Nucleus accumbens (tissue), 56 donors: ENCODE measurements at places on chromosomes 5 and 9.
A peak's percentile ranks its signal among the peaks of the same experiment; 100 is the strongest.

DNA sequence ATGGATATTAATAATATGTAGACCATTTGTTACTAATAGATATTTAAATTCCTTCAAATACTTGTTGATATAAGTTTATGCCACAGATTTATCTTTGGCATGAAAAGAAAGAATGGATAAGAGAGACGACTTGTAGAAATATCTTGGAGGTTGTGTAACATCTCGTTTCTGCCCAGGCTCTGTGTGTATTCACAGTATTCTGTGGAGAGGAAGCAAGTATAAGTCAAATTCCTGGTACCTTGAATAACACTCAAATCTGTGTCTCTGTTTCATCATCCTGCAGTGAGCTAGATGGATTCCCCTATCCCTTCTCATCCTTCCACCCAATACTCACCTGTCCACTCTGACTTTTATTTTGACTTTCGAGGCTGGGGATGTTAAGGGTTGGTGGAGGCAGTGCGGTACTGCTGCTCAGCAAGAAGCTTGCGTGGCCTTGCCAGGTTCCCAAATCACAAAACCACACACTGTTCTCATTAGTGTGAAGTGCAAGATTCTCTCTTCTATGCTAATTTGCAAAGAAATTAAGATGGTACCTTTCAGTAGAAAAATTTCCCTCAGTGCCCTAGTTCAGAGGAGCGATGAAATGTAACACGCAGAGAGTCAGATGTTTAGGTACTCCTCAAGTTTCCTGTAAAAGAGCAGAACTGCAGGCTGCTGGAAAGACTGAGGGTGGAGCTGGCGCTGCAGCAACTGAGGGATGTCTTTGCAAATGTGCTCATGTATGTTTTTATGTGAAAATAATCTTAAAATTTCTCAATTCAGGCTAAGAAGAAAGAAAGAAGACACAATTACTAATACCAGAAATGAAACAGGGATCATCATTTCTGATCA, 42.6 kb upstream of the ANKRD18A start:
- peak; percentile 30 for DNase-seq

DNA sequence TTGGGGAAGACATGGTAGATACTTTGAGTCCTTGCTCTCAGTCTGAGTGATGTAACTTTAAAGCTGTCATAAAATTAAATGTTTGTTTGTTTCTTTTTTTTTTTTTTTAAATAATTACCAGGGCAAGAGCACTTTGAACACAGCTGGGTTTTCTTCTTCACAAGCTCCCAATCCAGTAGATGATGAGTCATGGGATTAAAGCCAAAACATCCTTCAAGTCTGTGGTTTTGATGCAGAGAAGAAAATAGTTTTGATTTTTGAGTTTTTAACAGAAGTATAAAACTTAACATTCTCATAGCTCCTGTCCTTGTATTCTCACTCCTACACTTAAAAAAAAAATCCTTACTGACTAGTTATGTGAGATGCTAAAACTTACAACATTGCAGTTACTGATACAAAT, 34.8 kb upstream of the IL31RA start:
- no peak for DNase-seq

DNA sequence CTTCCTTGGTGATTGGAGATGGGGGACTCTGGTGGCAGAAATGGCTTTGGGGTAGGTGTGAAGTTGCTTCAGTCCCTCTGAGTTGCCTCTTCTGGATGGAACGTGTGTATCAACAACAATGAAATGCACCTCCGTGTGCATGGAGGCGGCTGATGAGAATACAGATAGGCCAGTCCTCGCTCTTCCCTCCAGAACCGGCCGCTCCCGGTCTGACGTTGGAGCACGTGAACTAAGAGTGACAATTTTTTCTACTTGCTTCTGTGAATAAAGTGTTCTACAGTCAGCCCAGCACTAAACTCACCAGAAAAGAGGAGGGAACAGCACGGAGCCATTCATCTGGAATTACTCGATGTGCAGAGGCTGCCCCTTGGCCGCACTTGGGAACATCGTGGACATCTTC, 90.7 kb downstream of the ANKRD33B start:
- no peak for DNase-seq

- DNase-seq, result no peak
Measured at GRCh38 chr5:170571875-170572852, 68.3 kb downstream of the KCNIP1 start.

DNA sequence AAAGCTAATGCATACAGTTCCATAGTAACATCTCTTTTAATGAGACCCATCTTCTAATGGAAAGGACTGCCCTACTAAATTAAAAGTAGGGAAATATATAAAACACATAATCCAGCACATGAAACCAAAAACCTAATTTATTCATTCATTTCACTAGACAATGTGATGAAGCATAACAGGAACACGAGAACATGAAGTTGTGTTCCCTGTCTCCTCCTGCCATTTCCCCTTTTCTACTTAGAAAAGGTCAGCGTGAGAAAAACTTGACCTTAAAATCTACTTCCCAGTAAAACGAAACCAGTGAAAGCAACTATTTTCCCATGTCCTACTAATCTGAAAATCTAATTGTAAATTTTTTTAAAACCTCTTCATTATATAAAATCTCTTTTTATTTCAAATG, 847.5 kb downstream of the TLE1 start:
- no peak for DNase-seq

GRCh38 chr5:63573380-63573779, 388.9 kb downstream of the HTR1A start:
- no peak for DNase-seq

DNA sequence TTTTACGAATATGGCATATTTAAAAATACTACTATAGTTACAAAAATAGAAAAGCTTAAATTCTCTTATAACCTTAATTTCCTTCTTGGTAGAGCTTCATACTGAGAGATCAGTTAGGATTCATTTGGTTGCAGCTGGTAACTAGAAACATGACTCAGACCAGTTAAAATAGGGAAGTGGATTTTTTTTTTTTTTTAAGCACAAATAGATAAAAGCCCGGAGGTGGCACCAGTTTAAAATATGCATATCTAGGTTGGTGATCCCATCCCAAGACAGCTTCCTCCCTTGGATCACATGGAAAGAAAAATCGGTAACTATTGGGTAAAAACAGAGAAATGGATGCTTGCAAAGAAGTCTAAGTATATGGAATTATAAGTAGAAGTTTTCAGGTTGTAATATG, 1634.3 kb downstream of the MAT2B start:
- no peak for DNase-seq

- no peak for DNase-seq
Measured at GRCh38 chr5:55096861-55097260, 5.6 kb upstream of the GZMA start.

- no peak for DNase-seq
Measured at GRCh38 chr5:57007344-57007743, 55.4 kb upstream of the MIER3 start.

DNA sequence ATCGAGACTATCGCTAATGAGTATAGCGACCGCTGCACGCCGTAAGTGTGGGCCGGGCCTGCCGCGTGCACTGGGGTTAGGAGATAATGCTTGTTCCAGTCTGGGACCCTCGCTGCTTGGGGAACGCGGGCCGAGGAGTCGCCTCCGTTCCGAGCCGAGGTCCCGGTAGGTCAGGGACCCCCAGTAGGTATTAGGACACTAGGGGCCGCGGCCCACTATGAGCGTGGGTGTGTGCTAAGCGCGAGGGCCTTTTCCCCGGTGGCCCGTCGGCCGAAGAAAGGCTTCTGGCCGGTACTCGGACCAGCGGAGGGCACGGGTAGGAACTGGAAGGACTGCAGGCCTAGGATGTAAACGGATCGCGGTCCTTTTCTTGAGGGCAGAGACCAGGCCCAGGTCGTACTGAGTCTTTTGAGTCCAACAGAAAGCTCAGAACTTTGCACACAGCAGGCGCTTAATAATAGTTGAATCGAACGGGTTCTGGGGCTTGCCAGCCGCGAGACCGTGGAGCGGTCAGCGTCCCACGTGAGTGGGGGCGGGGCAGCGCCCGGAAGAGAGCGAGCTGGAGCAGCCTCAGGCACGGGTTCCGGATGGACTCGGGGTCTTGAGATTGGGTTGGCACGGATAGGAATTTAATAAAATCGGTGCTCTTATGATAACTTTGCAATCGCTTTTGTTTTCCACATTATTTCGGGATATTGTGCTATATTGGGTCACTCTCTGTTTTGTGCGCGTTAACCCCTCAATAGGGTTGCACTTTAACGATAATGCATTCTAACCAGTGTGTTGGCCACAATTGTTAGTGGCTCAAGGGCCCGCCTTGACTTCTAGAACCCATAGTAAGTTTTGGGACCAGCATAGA, 733 bp downstream of the HSPA4 start:
- no peak for DNase-seq

DNA sequence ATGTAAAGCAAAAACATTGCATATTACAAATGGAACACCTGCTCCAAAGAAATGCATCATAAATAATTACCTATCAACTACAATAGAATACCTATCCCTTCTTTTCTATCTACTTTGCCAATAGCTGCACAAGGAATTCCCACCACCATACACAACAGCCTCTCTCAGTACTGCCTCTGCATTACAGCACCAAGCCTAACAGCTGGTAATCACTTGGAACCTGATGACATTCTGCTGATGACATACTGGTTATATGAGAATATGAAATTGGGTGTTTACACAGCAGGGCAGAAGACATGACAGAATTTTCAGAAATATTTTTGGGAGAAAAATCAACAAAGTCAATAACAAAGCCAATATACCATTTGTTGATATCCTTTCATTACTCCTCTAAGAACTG, 43.2 kb downstream of the PSMB7 start:
- no peak for DNase-seq

DNA sequence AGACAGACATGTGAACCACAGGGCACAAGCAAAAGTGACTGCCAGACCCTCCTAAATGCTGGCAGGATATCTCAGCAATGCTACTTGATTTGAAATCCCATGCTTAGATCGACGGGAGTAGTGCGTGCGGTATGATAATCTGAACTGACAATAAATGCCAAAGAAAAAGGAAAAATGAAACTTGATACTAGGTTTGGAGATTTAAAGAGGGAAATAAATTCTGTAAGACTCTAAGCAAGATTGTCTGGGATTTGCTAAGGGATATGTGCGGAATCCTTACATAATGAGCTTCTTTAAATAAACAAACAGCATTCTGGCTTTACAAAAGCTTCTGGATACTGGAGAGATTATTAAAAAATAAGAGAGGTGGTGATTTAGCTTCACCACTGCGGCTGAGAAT, 203.6 kb downstream of the CAAP1 start:
- DNase-seq, result no peak

DNA sequence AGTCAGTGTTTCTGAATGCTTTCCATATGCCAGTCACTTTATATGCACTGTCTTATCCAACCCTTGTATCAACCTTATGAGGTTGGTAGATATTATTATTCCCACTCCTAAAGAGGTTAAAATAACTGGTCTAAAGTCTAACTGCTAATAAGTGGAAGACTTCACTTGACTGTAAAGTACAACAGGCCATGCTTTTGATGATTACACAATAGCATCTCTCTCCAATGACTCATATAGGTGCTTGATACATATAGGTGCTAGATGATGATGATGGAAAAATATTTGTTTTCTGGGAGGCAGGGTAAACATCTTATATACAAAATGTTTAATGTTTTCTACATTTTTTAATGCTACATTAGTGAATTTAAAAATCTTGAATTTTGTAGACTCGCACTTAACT, 75.9 kb upstream of the NR3C1 start:
- DNase-seq, result no peak

DNA sequence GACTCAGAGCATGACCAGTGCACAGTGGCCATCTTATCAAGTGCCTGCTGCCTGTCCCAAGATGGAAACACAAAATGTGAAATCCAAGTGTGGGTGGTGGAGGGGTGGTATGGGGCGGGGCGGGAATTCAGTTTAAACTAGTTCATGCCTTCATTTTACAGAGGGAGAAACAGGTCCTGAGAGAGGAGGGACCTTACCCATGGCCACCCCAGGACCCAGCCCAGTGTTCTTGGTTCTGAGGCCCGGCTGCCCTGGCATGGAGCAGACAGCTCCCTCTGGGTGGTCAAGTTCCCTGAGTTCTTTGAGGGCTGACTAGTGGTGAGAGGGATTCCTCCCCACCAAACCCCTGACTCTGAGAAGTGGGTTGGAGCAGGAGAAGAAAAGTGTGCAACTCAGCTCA, 20.8 kb downstream of the KCNIP1 start:
- DNase-seq, result no peak

GRCh38 chr5:149775785-149776184, 45.7 kb downstream of the PPARGC1B start:
- DNase-seq, result no peak

- DNase-seq, result no peak
Measured at GRCh38 chr5:2752059-2752820, 763 bp upstream of the IRX2 start.

DNA sequence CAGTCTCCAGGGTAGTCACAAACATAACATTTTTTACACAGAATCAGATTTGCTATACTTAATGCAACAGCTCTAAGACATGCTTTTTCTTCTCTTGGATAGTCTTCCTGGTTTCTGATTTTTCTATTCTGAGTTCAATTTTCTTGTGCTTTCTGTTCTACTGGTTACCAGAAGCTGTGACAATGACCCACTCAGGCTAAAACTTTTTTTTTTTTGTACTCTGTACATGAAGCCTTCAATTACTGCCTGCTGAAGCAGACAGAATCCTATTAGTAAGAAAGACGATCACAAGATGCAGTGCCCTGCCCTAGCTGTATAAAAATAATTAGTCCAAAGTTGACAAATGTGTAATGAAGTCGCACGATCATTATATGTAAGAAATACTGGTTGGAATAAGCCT, 231.1 kb upstream of the TBCA start:
- DNase-seq, result no peak

DNA sequence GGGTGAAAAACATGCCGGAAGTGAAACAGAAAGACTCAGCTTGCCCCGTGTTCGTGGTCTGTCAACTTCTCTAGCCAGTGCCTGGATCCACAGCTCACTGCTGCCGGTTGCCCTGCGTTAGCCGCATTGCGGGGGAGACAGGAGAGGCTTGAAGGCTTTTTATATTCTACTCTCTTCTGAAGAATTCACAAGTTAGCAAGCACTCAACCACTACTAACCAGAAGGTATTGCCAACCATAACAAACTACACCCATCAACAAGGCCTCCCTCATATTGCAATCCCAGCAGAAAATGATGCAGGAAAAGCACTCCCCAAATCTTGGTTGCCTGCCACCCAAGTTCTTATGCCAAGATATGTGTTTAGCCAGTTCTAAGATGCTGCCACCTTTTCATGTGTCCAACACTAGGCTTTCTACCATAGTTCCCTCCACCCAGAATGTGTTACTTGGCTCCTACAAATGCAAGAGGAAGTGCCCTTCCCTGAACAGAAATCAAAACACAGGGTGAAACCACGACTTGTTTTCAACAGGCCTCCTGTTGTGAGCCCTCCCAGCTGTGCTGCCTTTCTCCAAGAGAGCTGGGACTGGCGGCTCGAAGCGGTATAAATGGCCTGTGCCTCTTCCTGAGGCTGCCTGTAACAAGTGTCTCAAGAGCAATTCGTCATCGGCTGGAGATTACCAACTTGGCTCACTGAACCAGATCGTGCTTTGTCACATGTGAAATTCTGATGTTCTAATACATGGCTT, 129.0 kb downstream of the SNX18 start:
- DNase-seq, result peak; percentile 17

DNA sequence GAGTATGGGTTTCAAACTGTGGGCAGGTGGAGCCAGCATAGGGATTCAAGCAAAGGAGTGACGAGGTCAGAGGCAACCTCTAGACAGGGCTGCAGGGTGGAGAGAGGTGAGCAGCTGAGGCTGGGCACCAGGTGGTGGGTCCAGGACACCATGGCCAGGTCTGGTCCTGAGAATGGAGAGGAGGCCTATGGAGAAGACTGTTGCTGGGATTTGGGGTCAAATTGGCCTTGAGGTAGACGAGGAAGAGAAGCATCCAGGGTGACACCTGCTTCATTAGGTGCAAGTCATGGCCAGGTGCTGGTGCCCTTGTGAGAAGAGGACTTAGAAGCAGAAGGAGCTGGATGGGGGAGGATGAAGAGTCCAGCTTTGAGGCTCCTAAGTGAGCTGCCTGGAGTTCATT, 99.6 kb downstream of the NSG2 start:
- no peak for DNase-seq
